H9 (cell line): ENCODE measurements at places on chromosomes 13 and 19. TPM values are rescaled to one million over a fixed set of nuclear protein-coding genes. Genes with fewer than 3 reads are reported as not detected.

- no peak for DNase-seq
These were observed 1333.1 kb downstream of the EFNB2 start for GRCh38 chr13:105202354-105202753.

DNA sequence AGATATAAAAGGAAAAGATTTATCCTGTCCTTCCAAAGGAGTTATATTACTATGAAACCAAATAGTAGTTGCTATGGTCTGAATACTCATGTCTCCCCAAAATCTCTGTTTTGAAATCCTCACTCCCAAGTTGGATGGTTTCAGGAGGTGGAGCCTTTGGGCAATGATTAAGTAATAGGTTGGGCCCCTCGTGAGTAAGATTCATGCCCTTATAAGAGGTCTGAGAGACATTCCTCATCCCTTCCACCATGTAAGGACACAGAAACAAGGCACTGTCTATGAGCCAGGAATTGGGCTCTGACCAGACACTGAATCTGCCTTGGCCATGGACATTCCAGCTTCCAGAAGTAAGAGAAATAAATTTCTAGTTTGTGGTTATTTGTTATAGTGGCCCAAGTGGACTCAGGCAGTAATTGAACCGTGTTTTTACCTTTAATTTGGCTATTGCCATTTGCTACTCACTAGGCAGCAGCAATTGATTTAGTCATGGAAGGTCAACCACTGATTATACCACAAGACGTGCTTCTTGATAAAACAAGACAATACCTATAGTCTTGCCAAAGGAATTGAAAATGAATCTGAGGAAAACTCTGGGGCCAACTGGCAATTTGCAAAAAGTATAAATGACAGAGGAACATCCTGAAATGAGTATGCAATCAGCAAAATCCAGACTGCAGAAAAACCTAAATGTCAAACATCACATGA lies 717.4 kb upstream of the SPRY2 start:
- DNase-seq: no peak

DNA sequence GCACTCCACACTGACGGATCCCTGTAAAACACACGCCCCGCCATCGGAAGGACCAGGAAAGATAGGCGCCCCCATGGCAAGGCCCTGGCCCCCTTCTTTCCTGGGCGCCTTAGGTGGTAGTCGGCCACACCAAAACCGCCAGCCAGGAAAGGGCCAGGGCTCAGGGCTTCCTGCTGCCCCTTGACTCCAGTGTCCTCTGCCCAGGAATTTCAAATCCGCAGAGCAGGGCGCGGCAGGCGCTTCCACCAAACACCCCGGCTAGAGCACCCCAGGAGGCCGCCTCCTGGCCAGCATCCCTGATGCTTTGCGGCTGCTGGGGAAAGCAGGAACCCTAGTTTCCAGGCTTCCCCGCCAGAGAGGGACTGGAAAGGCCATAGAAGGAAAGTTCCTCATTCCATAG lies 57.5 kb downstream of the ZNF726 start:
- DNase-seq: no peak

DNA sequence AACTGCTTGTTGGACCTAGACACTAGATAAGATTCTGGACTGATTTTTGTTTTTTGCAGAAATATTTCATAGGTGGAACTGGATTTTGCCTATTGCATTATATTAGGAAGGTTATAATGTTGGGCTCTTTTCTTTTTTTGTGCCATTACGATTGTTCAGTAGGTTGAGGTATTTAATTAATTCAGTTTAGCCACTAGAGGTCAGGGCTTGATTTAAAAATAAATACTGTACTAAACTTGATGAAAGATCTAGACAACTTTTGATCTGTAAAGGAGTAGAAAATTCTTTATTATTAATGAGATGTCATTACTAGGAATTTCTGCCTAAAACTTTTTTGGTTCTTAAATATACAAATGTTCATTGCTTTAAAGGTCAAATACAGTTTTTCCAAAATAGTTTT lies 15.2 kb upstream of the SUPT20H start:
- no peak for DNase-seq

The TICAM1 gene
- 0.48 and 0.57 TPM in 2 replicates for total RNA-seq

The ZNF112 gene
- total RNA-seq: 3.3 and 4.2 TPM in 2 replicates

The LMTK3 gene
- total RNA-seq: 14.4 and 15.2 TPM in 2 replicates
